Stimulated activated CD4-positive, alpha-beta T cell treated with anti-CD3 and anti-CD28 coated beads, TNF-alpha, amount 100 ng/mL, for 4 hours (primary cell): ENCODE measurements at places on chromosomes 13 and 19.

- DNase-seq, result no peak
These were observed 22.0 kb upstream of the ASPDH start for GRCh38 chr19:50535672-50536187.

DNA sequence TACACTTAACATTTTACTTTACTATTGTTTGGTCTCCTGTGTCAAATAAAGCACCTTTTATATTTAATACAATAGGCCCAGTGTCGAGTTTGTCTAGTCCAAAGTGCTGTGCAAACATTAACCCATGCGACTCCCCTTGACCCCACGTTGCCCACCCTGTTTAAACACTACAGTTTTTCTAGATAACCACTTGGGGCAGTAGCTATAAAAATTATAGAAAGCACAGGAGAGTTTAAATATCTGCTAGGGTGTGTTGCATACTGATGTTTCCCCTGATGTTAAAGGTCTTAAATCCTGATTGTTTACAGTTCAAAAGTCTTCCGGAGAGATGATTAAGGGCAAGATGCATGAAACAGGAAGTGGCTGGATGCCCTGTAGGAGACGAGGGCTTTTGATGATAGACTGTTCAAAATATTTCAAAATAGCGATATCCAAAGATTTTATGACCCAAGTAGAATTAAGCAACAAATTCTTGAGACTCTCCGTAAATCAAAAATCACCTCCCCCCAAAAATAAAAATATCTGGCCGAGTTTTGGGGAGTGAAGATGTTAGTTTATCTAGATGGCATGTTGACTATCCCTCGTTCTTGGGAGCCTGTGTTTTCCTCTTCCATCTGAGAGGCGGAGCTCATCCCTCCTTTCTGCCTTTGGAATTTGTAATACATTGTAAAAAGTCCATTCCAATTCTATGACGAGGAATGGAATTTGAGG lies 167.1 kb downstream of the FGF9 start:
- no peak for DNase-seq

GRCh38 chr13:49733181-49733951 lies 42.1 kb upstream of the EBPL start:
- no peak for DNase-seq

DNA sequence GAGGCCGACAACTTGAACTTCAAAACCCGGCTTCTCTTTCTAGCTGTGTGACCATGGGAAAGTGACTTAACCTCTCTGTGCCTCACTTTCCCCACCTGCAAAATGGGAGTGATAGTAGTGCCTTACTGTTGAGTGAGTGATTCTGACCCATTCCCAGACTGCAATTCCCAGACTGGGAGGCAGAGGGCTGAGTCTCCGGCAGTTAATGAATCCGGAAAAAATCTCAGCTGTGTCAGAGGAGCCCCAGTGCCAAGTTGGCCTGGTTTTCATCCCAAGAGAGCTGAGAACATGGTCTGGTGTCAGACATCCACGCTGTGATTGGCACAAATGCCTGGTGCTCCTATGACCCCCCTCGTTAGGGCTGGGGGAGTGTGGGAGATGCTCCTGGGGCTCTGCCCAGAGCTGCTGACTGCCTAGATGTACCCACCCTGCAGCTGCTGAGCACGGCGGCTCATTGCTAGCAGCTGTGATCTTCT lies 50.0 kb downstream of the PIN1 start:
- no peak for DNase-seq

DNA sequence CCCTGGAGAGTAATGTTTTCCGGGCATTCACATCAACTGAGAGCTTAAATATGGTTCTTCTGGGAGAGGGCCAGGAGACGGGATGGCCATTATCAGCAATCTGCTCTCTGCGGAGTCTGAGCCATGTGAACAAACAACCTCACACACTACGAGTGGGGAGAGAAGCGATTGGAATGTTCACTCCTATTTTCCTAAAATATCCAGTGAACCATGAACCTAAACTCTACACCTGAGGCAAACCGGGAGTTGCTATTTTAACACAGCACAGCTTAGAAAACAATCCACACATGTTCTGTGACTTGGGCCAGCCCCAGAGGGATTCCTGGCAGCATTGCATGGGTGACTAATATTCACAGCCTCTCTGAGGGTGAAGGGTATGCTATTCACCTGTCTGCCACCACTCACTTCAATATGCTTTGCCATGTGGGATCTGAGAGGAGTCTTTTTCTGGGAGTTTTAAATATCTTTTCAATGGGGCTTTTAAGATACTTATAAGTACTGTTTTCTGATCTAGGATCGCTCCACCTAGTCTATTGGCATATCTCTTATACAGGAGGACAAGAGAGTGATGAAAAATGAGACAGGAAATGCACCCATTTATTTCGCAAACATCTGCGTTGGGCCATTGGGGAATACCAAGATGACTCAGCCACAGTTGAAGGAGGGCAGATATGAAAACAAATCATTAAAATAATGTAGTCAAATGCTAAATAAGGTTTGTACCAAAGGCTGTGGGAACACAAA lies 72.6 kb upstream of the SERP2 start:
- DNase-seq, result no peak

DNA sequence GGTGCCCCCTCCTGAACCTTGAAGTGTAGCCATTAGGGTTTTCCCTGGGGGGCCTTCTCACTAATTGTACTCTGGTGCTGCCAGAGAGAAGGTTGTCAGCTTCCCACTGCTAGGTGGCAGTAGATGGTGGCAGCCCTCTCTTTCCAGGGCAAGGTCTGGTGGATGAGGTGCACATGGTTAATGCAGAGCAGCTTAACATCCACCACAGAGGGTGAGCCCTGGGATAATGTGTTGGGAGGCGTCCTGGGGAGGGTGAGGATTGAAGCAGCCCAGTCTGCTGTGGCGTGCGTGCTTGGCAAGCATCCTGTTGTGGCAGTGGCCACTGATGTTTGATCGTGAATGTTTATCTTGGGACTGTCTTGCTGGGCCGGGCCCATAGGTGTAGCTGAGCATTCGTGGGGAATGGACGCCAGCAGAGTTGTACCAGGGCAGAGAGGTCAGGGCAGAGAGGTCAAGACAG lies 5.8 kb downstream of the EGLN2 start:
- DNase-seq, result no peak
